Effector memory CD8-positive, alpha-beta T cell (primary cell): ENCODE measurements at places on chromosomes 1 and 21.

GRCh38 chr21:38796424-38796823 is 9.3 kb upstream of the ETS2 start:
- DNase-seq = no peak

DNA sequence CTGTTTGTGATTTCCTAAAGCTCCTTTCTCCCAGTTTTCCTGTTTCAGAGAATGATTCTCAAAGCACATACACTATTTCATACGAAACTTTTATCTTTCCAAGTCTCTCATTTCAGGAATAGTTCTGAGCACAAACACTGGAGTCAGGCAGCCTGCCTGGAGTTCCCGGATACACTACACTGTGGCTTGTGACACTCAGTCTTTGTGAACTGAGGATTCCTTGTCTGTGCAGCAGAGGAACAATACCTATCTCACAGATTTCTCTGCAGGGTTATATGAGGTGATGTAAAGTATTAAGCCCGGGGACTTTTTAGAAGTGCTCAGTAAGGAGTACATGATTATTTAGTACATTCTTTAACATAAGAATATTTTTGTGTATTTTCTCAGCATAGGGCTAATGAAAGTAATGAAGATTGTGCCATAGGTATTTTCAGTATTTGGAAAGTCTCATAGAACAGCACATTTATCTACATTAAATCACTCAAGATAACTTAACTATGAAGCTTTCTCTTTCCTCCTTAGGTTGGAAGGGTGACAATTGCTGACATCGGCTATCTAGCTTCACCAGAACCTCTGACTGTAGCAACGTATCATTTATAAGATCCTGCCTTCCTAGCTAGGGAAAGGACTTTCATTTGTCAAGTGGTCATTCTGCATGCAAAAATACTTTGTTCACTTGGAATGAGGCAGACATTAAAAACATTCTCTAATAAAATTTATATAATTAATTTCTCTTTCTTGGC is 12.9 kb downstream of the GBP2 start:
- DNase-seq = no peak

DNA sequence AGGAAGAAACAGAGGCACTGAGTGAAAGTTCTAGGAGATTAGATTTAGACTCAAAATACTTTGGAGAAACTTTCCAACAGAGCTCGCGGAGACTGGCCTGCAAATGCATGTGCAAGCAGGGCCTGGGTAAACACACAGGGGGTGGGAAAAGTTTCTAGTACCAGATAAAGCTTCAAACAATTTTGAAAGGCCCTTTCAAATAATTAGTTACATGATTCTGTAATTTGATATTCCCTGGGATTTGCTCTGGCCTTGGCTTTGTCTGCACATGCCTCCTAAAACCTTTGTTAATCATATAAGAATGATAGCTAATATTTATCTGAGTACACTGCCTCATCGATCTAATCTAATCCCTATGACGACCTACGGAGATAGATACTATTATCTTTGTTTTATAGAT is 31.3 kb downstream of the VTCN1 start:
- no peak for DNase-seq

GRCh38 chr1:169584483-169585144 is 1.7 kb downstream of the F5 start:
- no peak for DNase-seq

GRCh38 chr1:90838720-90839119 is 121.6 kb upstream of the BARHL2 start:
- DNase-seq = no peak

- DNase-seq = no peak
Measured at GRCh38 chr1:110903853-110904500, 31.0 kb downstream of the CD53 start.

DNA sequence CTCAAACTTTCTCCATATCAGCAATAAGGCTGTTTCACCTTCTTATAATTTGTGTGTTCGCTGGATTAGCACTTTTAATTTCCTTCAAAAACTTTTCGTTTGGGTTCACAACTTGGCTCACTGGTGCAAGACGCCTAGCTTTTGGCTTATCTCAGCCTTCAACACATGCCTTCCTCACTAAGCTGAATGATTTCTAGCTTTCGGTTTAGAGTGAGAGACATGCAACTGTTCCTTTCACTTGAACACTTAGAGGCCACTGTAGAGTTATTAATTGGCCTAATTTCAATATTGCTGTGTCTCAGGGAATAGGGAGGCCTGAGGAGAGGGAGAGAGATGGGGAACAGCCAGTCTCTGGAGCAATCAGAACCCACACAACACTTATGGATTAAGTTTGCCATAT is 41.2 kb upstream of the IFNLR1 start:
- DNase-seq = no peak

DNA sequence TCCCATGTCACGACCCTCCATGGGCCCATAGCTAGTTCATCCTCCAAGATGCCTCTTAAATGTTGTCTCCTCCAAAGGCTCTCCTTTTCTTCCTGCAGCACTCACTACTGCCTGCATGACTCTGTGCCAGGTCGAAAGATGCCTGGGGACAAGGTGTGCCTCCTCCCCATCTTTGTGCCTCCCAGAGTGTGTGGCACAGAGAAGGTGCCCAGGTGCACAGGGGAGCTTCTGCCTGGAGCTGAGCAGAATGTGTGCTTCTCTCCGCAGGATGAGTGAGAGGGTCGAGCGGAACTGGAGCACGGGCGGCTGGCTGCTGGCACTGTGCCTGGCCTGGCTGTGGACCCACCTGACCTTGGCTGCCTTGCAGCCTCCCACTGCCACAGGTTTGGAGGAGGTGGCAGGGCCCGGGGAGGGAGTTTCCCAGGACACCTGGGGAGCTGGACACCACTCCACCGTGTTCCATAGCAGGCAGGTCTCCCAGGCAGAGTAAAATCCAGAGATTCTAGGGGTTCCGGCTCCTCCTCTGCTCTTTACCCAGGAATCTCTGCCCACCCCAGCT is 6.9 kb upstream of the PPM1J start:
- DNase-seq = no peak

- DNase-seq = no peak
Measured at GRCh38 chr21:16642353-16642752, 870.5 kb upstream of the CXADR start.

- DNase-seq = peak; percentile 39
Measured at GRCh38 chr1:223683586-223684487, 18.3 kb upstream of the CAPN8 start.

- no peak for DNase-seq
Measured at GRCh38 chr1:186882372-186883134, 53.8 kb downstream of the PLA2G4A start.

- DNase-seq = no peak
Measured at GRCh38 chr21:43929217-43929971, 64.4 kb downstream of the AGPAT3 start.

- no peak for DNase-seq
Measured at GRCh38 chr1:157194731-157195520, 56.7 kb upstream of the ETV3 start.

DNA sequence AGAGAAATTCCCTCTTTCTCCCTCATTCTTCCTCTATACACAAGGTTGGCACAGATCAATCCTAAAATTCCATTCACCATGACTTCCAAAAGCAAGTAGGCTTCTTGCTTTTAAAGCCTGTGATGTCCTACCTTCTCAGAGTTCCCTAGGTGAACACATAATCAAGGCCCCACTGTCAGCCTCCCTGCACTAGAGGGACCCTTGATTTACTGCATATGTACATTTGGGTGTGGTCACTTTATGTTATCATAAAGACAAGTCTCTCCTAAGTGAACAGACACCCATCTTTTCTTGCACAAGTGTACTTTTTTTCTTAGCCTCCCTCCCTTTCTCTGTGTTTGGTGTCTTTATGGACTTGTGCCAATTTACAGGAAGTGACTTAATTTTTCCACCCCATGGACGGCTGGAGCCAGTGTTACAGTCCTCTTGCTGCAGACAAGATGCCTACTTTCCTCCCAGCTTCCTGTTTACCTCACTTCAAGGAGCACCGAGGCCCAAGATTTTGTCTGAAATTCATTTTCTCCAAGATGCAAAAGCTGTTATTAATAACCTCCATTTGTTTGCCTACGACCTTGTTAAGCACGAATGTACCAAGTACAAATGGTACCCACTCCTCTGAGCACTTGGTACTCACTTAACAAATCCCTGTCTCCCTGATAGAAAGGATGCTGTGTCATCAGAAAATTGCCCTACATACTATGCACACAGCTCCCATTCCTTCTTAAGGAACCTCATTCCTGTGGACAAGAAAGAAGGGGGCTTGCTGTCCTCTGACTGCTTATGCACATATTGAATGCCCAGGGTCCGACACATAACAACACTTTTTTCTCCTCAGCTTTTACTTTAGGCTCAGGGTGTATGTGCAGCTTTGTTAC is 82.8 kb upstream of the SLC44A3 start:
- DNase-seq = no peak

- no peak for DNase-seq
Measured at GRCh38 chr1:228105270-228105995, 2.3 kb upstream of the C1orf35 start.

DNA sequence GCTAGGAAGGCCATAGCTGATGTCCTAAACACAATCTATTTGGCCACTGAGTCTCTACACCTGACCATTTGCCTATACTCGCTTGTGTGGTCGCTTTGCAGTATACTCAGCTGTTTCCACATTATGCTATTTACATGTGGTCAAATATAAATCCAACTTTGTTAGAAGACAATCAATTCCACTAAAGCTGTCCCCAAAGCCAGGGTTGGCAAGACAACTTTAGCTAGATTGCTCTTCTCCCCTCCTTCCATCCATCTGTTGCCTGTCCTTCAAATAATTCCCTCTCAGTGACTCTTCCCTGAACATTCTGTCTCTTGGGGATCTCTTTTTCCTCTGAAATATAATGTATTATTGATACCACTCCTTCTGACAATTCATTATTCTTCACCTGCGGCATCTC is 30.1 kb downstream of the AVPR1B start:
- DNase-seq = no peak

DNA sequence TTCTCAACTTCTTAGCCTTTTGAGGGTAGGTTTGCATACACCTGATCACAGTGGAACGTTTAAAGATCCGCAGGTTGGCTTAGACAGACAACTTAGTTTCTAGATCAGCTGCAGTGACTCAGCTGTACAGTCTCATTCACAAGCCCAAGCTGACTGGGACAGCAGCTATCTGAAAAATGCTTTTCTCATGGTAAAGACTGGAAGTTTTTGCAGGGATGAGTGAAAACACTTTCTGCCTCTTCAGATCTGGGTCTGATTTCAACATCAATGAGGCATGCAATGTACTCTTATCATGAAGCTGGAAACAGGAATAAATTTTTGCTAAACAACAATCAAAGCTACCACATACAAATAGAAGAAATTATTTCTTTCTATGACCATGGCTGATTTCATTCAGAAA is 61.1 kb upstream of the PTBP2 start:
- DNase-seq = no peak

DNA sequence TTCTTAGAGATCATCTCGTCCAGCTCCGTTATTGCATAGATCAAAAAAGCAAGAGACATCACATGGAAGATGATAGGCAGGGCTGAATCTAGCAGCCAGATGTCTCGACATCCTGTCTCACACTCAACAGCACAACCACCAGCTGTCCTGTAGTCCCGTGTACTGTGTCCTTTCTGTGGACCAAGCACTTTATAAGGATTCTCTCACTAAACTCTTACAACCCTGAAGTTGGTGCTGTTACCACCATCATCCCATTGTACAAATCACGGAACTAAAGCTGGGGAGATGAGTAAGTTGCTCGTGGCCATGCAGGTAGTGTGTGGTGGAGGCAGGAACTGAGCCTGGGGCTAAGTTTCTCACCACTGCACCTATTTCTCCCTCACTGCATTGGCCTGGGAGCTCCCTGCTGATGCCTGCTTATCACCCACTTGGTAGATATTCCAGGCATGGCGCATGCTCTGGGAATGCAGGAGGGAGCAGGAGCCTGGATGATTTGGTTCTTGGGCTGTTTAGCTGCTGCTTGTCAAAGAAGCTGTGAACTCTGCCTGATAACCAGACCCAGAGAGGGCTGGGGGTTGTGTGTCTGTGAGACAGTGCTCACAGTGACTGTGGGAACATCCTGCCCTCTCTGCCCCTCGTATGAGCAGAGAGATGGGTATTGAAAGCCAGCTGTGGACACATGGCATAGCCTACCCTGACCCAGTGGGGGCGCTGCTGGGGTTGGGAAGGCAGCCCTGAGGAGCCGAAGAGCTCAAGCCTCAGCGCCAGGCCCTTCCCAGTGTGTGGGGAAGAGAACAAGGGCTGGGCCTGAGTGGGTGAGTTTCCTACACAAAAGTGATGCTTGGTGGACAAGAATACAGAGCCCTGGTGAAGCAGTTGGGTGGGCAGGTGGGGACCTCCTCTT is 13.6 kb downstream of the PPFIA4 start:
- DNase-seq = no peak

- DNase-seq = no peak
Measured at GRCh38 chr1:231887866-231888265, 261.3 kb downstream of the DISC1 start.

- no peak for DNase-seq
Measured at GRCh38 chr1:51740652-51741051, 123.8 kb downstream of the OSBPL9 start.

GRCh38 chr1:6487804-6488484 is 3.5 kb downstream of the PLEKHG5 start:
- no peak for DNase-seq

- no peak for DNase-seq
Measured at GRCh38 chr21:43686811-43687565, 27.6 kb downstream of the RRP1B start.

DNA sequence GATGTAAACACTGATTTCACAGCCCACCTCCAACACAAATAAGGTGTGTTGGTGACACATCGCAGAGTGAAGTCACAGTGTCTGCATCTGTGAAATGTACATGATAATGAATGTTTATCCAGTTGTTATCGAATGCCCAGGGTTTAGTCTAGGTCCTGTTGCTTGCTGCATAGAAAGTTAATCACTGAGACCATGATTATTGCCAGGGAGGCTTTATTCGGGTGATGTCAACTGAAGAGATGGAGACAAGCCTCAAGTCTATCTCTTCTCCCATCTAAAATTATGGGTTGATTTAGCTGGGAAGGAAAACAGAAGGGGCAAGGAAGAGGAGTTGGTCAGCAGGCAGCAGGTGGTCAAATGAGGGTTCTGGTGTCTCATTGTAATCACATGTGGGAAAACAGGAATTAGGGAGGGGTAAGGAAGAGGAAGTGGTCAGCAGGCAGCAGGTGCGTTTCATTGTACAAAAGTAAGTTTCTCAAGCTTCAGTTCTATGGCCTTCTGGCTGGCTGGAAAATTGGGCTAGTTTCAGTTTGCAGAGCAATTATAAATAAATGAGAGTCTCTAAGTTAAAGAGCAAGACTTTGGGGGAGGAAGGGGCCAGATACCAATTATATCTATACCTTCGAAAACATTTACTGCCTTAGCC is 146.3 kb upstream of the DNAH14 start:
- no peak for DNase-seq
